ENCODE measurements at places on chromosomes 6 and 20. TPM values are rescaled to one million over a fixed set of nuclear protein-coding genes. Genes with fewer than 3 reads are reported as not detected.
A peak's percentile ranks its signal among the peaks of the same experiment; 100 is the strongest.

Gene APOBEC2
- total RNA-seq, result not detected

Gene TCF19
- 31.1 TPM for total RNA-seq

Gene TNF
- total RNA-seq, result 0.40 TPM

DNA sequence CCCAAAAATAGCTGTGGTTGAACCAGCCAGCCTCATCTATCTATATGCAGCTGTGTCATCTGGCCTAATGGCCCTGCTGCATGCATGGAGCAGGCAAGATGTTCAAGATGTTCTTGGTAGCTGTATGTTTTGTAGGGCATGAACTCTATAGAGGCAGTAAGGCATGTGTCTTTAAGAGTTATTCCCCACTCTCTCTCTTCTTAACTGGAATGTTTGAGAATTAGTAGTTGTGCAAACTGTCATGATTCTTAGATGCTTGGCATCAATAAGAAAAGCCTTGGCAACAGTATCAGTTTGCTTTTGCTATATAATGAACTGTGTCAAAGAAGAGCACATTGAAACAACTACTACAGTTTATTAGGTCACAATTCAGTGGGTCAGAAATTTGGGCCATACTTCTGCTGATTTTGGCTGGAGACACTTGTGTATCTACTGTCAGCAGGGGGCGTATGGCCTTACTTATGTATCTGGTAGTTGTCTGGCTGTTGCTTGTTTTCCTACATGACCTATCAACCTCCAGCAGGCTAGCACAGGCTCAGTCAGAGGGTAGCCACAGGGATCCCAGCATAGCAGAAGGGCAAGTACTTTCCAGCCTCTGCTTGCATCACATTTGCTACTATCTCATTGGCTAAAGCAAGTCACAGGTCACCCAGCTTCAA, 56.1 kb upstream of the LAMP5 start:
- no peaks in the 10 kb centered on the region for H3K27me3 ChIP-seq
- H3K4me3 ChIP-seq, result no peak overlapping the region
- no peaks in the 10 kb centered on the region for H3K4me1 ChIP-seq
- DNase-seq, result peak; percentile 15

- H3K4me1 ChIP-seq, result no peaks in the 10 kb centered on the region
- no peaks in the 10 kb centered on the region for H3K27me3 ChIP-seq
- peak; percentile 26 for DNase-seq
- H3K27ac ChIP-seq, result peak overlapping the region; percentile 78
These were observed 206.8 kb downstream of the SIM1 start for GRCh38 chr6:100257793-100258395.

DNA sequence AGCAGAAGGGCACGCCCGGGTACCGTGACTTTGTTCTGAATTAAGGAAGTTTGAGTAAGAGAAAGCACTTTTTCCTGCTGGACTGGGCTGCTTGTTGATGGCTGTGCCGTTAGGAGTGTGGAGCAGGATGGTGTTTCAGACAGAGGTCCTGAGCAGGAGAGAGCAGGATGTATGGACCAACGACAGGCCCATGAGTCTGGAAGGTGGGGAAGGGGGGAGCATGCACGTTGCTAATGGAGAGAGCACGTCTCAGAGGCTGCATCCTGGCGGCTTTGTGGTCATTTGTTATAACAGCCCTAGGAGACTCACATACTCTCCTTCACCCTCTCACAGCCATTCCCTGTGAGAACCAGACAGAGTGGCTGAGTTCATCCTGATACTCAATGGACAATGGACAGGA, 56.8 kb downstream of the PHACTR3 start:
- no peak overlapping the region for H3K4me3 ChIP-seq
- DNase-seq, result no peak
- H3K36me3 ChIP-seq, result no peaks in the 10 kb centered on the region
- peaks cover 3% of the 10 kb centered on the region for H3K27me3 ChIP-seq

GRCh38 chr6:110322874-110323242, 35.3 kb downstream of the METTL24 start:
- H3K4me1 ChIP-seq, result no peaks in the 10 kb centered on the region
- no peak for DNase-seq

DNA sequence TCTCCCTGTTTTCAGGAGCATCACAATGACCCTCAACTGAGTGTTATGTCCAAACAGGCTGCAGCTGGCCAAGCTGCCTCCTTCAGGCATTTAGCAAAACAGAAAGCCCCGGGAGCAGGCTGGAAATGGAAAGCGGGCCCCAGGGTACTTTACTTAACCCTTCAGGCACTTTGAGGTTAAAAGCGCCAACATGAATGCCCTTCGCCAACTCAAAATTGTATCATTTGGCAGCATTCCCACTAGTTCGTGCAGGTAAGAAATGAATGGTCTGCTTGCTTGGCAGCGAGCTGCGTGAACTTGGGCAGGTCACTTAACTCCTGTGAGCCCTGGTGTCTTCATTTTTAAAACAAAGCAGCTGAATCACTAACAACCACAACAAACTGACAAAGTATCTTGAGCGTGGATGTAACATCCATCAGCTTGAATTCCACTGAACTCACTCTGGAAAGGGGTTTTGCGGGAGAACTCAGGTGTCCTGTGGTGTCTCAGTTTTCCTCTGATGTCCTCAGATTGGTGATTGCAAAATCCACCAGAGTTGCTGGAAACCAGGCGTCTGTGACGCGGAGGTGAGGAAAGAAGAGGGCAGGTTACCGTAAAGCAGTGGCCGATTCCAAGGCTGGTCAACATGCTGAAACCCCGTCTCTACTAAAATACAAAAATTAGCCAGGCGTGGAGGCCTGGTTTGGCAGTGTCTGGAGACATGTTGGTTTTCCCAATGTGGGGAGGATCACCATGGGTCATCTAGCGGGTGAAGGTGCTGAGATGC, 118.8 kb upstream of the ZNF217 start:
- no peak overlapping the region for H3K4me3 ChIP-seq
- H3K36me3 ChIP-seq, result no peaks in the 10 kb centered on the region
- H3K27me3 ChIP-seq, result no peaks in the 10 kb centered on the region
- peaks cover 10% of the 10 kb centered on the region for H3K4me1 ChIP-seq
- no peak for DNase-seq
- no peak overlapping the region for H3K27ac ChIP-seq

GRCh38 chr20:38179846-38180245, 14.8 kb upstream of the TGM2 start:
- no peak for DNase-seq
- no peak overlapping the region for H3K27ac ChIP-seq
- no peak overlapping the region for H3K4me3 ChIP-seq

DNA sequence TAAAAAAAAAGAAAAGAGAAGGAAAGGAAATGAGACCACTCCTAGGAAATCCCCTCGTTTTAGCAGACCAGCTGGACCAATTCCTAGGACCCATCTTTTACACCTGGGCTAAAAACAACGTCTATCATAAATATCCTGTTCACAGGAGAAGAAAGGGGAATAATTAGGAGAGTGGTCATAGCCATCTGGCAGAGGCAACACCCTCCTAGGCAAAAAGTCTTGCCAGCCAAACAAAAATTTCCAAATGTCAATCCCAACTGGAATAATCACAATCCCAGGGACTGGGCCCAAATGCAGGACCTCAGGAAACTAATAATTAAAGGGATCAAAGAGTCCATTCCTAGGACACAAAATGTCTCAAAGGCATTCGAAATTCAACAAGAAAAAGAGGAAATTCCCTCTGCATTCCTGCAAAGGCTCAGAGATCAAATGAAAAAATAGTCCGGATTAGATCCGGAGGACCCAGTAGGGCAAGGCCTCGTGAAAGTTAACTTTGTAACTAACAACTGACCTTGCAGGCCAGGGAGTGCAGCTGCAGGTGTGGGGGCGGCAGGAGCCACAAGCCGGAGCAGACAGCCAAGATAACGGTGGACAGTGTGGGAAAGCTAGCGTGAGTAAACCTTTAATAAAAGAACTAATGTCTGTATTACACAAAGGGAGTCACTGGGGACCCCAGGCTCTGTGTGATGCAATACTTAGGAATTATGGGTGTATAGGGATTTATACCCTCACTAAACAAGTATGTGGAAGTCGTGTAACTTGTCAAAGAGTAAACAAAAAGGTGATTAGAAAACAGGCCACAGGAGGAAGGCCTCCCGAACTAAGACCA, 11.7 kb downstream of the LCA5 start:
- H3K4me1 ChIP-seq, result peaks cover 12% of the 10 kb centered on the region
- no peaks in the 10 kb centered on the region for H3K36me3 ChIP-seq
- H3K27me3 ChIP-seq, result no peaks in the 10 kb centered on the region
- H3K4me3 ChIP-seq, result no peak overlapping the region
- peak overlapping the region; percentile 52 for H3K27ac ChIP-seq

DNA sequence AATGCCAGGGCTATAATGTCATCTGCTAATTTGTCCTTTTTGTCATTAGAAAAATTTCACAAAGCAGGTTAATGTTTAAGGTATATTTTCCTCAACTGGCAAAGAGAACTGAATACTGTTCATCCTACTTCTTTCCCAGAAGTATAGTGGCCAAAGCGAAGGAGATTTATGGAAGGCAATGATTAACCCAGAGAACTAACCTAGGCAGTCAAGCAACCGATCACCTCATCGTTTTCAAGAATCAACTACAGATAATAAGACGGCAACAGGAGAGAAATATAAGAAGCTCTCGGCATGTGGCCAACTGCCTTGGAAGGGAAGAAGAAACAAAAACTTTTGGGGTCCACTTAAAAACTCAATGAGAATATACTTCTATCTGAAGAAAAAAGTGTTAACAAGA, 38.2 kb downstream of the REV3L start:
- no peaks in the 10 kb centered on the region for H3K4me1 ChIP-seq
- no peak for DNase-seq
- H3K4me3 ChIP-seq, result no peak overlapping the region
- H3K27me3 ChIP-seq, result no peaks in the 10 kb centered on the region
- no peaks in the 10 kb centered on the region for H3K36me3 ChIP-seq
